ENCODE measurements at places on chromosomes 1 and 21.

- no peak for DNase-seq
These were observed 45.3 kb downstream of the NFASC start for GRCh38 chr1:204915861-204916495.

DNA sequence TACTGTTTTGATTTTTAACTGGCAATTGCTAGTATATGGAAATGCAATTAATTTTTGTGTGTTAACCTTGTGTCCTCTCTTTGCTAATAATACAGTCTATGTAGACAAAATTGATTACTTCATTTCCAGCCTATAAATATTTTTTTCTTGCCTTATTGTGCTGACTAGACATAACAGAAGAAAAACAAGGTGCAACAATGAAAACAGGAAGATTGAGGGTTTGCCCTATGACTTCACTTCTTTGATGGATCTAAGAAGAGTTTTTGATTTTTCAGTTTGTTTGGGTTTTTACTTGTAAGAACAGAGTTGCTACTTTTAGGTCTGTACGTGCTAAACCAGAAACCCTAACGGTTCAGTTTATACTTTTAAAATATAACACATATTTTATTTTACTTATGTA lies 8.5 kb upstream of the CNIH4 start:
- no peak for DNase-seq

GRCh38 chr1:180969434-180969833 lies 53.2 kb downstream of the STX6 start:
- DNase-seq: no peak

DNA sequence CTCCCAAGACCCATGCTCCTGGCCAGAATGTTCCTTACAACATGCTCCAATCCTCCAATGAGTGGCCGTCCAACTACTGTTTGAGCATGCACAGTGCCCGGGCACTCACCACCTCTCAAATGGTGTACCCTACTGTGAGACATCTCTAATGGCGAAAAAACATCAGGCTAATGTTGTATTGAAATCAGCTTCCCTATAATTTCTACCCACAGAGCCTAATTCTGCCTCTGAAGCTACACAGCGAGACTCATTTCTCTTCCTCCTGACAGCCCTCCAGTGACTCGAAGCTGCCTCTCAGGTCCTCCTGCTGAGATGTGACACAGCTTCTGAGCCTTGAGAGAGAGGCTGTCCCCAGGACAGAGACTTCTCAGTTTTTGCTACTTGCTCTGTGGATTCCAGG lies 130.7 kb downstream of the FAM78B start:
- DNase-seq: no peak

- no peak for DNase-seq
These were observed 62.9 kb upstream of the EDN2 start for GRCh38 chr1:41547336-41547735.
